ENCODE measurements at places on chromosomes 1 and 21. TPM values are rescaled to one million over a fixed set of nuclear protein-coding genes. Genes with fewer than 3 reads are reported as not detected.

TNFSF18 gene
- 0.31 TPM for total RNA-seq

SPRR5 gene
- 0.32 TPM for total RNA-seq

INAVA gene
- 21.3 TPM for total RNA-seq

ECM1 gene
- total RNA-seq: 73.1 TPM

USH2A gene
- not detected for total RNA-seq

DNA sequence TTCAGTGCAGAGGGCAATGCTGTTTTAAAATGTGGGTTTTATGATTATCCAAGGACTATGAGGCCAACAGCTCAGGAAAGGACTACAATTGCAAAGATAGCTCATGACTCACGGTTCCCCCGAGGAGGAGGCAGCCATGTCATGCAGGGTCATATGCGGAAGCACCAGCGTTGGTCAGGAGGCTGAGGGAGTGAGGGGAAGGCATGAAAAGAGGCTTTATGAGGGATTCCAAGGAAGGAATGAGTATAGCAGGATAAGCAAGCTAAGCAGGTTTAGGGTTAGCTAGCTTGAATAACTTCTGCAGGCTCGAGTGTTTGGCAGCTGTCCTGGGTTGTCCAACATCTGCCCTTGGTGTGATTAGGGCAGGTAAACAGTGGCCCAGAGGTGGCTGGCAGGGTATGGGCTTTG lies 495.1 kb downstream of the SETD4 start:
- no peak for DNase-seq

DNA sequence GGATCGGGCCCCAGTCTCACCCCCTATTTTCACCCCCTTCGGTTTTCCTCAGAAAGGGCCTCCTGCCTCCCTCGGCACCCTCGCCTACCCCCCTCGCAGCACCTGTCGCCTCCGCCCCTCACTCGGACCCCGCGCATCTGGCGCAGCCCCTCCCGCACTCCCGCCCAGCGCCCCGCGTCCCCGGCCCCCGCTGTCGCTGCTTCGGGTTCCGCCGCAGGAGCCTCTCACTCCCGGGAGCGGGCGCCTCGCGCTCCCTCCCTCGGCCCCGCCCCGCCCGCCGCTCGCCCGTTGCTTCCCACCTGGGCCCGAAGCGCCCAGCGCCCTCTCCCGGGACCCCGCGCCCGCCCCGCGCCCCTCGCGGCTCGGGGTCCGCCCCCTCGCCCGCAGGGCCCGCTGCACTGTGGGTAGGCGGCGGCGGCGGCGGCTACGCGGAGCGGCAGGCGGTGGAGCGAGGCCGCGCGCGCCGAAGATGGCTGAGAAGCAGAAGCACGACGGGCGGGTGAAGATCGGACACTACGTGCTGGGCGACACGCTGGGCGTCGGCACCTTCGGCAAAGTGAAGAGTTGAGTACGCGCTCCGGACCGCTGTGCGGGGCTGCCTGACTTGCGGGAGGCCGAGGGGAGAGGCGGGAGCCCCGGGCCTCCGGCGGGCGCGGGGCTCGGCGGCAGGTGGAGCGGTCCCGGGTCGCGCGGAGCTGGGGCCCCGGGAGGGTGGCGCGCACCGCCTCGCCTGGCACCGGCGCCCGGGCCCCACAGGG lies at the start of gene PRKAA2:
PRKAA2 (plus strand) TSS at position 396 of the 758 bp plus-strand sequence; CDS start at position 470, 74 bp downstream.
- DNase-seq: no peak

DNA sequence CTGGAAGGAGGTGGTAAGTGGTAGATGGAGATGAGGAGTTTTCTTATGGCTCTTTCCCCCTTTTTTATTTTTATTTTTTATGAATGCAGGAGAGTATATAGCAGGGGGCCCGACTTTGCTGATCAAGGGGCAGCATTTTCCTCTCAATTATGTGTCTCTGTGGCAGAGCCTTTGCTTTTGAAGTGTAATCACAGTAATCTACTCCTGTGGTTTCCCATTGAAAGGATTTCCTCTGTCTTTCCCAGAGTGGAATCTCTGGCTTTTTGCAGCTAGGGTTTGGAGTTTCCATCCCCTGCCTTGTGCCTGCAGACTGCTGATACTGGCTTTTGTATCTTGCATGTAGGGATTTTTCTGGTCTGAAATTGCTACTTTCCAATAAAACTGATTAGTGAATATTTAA lies 29.1 kb downstream of the ARID1A start:
- no peak for DNase-seq

GRCh38 chr21:40404396-40404800 lies 442.6 kb downstream of the DSCAM start:
- DNase-seq: no peak

DNA sequence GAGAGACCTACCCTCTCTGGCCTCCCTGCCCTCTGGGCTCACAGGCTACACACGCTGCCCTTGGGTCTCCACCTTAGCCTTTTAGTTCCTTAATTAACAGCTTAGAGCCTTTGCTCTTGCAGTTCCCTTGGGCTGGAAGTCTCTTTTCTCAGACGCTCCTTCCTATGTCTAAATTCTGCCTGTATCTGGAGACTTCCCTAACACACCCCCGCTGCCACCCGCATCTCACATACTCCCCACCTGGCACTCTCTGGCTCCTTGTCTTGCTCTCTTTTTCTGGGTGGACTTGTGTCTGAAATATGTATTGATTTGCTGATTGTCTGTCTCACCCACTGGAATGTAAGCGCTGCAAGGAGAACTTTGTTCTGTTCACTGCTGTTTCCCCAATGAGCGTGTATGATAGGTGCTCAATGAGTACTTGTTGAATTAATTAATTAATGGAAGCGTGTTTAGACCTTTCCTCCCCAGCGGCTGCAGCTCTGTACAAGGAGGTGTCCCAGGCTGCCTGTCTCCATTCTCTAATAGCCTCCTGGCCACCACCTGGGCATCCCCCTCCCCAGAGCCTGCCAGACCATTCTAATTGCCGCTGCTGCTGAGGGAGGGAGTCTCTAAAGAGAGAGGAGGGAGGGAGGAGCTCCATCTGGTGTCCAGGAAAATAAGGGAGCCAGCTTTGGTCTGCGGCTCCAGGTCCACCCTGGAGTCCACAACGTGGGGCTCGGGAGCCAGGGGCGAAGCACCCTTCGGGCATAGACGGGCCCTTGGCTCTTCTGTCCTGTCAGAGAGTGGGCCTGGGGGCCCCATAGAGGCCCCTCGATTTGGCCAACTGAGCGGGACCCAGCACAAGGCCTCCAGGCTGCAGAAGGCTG lies 95.4 kb downstream of the RNF220 start:
- DNase-seq: no peak

DNA sequence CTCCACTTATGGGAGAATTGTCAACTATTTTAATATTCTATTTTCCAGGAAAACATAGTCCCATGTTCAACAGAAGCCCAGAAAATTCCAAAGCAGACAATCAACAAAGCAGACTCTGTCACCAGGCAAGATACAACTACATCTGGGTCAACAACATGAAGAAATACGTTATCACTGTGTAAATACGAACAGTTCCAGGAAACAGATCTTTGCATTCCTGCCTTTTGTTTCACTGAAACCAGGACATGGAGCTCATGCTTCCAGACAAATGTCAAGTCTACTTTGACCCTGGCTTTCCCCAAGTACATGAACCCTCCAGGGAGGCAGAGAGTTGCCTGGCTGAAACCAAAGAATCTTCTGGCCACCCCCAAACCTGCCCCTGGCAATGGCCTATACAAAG lies 106.7 kb downstream of the SETD4 start:
- no peak for DNase-seq

CYP4Z1 gene
- total RNA-seq: not detected

DNA sequence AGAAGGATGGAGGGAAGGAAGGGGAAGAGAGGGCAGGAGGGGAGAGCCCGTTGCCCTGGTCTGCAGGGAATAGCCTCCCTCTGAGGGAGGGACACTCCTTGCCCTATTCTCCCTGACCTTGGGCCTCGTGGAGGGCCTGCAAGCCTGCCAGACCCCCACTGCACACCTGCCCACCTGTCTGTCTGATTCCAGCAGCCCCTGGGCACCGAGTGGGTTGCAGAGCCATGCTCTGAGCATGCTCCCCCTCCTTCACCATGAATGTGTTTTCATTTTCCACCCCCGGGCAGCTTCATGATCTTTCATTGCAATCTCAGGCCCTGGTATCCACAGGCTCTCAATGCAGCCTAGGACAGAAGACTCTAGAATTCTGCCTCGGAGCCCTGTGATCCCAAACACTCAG lies 5.1 kb upstream of the NPHP4 start:
- DNase-seq: no peak

DNA sequence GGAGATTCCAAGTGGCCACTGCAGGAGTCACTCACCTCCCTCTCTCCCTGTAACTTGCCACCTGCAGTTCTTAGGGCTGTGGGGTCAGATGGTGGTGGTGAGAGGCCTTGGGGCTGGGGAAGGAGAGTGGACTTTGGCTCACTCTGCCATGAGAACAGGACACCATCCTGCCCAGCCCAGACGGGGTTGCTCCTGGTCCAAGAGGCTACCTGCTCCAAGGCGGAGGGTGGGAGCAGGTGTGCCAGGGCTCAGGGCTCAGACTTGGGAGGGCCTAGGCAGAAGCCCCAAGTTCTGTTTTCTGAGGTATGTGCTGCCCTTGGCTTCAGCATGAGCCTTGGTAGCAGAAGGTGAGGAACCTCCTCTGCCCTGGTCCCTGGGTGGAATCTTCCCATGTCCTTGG lies 11.4 kb upstream of the KCNC4 start:
- no peak for DNase-seq

GRCh38 chr1:156122519-156123355 lies 8.2 kb downstream of the LMNA start:
- no peak for DNase-seq

GRCh38 chr1:193185901-193186731 lies at the start of gene B3GALT2:
Gene B3GALT2 (minus strand): TSS chr1:193186613. CDS start chr1:193181562, 5,051 bp downstream.
- DNase-seq: peak; percentile 58

DNA sequence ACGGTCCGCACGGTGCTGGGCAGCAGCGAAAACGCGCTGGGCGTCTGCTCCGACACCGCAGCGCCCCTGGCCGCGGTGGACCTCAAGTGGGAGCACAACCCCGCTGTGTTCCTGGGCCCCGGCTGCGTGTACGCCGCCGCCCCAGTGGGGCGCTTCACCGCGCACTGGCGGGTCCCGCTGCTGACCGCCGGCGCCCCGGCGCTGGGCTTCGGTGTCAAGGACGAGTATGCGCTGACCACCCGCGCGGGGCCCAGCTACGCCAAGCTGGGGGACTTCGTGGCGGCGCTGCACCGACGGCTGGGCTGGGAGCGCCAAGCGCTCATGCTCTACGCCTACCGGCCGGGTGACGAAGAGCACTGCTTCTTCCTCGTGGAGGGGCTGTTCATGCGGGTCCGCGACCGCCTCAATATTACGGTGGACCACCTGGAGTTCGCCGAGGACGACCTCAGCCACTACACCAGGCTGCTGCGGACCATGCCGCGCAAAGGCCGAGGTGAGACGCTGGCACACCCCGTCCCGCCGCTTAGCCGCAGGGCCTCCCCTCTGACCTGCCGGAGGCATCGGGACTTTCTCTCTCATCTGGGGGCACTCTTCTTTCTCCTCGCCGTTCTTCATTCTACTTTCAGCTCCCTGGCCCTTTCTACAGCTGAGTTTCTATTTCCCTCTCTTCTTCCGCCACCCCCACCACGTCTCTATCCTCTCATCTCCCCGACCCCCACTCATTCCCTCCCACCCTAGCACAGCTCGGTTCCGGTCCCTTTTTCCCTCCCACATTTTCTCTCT lies 1.0 kb downstream of the NPR1 start:
- no peak for DNase-seq

PTAFR gene
- 6.7 TPM for total RNA-seq

FCGR3B gene
- not detected for total RNA-seq

GRCh38 chr1:111236806-111237205 lies 9.3 kb downstream of the CHI3L2 start:
- peak; percentile 73 for DNase-seq

DNA sequence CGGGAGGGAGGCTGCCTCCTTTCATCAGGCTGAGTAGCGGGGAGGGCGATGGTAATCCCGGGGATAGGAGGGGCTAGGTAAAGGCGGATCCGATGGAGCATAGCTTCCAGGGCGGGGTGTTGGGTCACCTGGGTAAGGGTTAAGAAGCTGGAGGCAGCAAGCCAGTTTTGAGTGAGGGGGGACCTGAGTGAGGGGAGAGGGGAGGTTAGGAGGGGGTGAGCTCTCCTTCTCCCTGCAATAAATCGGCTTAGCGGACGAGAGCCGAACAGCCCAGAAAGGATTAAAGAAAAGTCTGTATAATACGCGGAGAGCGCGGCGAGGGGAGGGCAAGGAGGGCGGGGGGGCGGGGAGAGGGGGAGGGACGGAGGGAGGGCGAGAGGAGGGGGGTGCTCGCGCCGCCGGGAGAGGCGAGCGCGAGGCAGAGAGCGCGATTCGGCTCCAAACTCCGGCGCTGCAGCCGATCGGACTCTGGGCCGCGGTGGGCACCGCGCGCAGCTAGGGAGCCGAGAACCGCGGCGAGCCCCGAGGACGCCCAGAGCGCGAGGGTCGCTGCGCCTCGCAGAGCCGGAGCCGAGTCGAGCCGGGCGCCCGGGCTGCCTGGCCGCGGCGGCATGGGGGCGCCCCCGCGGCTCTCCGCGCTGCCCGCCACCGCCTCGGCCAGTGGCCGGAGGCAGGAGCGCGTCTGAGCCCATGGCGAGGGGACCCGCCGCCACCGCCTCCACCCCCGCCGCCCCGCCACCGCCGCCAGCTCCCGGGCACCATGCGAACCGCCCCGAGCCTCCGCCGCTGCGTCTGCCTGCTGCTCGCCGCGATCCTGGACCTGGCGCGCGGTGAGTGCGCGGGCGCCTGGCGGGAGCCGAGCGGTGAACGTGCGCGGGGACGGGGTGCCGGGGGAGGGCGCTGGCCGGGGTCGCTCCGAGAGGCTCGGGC lies at the start of gene IGSF21:
IGSF21 (plus strand) TSS at position 430 of the 930 bp plus-strand sequence; CDS start at position 761, 331 bp downstream.
- DNase-seq: no peak

GRCh38 chr21:18772404-18772803 lies 368.8 kb upstream of the TMPRSS15 start:
- peak; percentile 58 for DNase-seq

NR5A2 gene
- not detected for total RNA-seq

SHE gene
- not detected for total RNA-seq

ATP1A4 gene
- total RNA-seq: not detected

GJA8 gene
- total RNA-seq: not detected

- no peak for DNase-seq
Observed at GRCh38 chr1:2151252-2151651, 43.3 kb downstream of the FAAP20 start.

CFHR5 gene
- not detected for total RNA-seq

DNA sequence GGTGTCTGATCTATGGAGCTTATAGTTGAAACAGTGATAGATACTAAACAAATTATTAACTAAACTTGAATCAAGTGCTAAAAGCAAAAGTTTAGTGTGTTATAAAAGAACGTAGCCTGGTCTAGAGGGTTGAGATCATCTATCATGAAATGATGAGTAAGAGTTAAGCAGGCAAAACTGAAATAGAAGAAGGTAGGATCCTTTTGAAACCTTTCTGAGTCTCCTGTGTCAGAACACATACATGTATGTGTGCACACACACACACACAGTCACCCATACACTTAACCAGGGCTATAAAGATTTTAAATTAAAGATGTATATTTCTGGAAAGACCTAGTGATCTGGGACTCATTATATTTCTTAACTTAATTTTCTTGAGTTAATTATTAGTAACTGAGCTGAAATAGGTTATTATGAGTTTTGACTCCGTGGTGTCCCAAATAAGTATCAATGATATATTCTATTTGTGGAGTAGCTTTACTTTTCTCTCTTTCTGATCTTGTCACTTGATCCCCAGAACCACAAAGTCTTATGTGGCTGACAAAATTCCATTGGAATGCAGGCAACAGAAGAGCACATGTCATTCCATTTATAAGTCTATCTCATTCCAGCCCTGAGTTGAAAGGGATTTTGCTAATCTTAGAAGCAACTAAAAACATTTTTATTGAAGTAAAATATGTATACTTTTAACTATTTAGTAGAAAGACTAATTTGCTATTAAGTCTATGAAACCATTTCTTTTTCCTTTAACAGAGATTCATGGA lies 70.7 kb downstream of the PRRX1 start:
- DNase-seq: no peak

- peak; percentile 75 for DNase-seq
Observed at GRCh38 chr1:210328746-210329503, at the start of gene HHAT. Gene HHAT (plus strand): TSS chr1:210328902. CDS start chr1:210348976, 20,074 bp downstream.

AMPD1 gene
- total RNA-seq: not detected

OLIG2 gene
- not detected for total RNA-seq
